Vagina (tissue), 2 donors: ENCODE measurements at places on chromosomes 4 and X.

DNA sequence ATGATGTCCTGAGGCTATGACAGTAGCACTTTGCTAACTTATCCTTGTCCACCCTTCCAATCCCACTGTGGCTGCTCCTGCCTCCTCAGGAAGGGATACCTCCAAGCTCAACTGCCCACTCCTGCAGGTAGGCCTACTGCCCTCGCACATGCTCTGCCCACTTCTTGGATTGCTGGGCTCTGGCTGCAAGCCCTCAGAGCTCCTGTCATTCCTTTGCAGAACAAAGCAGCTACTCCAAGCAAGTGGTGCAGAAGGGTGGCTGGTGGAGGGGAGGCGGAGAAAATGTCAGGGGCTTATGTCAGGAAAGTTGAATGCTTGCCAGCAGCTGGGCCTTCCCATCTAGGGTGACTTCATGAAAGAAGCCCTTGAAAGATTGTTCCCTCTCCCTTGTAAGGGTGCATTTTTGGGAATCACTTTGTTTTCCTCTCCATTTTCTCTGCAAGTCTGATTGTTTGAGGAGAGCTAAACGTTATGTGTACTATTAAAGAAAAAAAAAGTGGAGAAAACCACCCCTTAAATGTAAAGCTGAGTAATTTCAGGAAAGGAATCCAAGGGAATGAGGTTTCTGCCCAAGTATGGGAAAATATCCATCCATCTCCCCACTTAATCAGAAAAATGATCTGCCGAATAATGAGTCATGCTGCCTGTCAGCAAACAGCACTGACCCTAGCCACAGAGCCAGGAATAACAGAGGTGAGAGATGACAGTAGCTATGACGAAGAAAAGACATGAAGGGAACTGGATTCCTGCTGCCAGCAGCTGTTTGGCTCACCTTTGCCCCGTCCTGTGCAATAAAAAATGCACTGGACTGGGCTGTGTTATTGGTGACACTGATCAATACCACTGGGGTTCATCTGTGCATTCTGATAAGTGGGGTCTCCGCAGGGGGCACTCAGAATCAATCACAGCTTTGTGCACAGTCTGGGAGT, 102.0 kb downstream of the RTL5 start:
- no peak overlapping the region for H3K4me3 ChIP-seq
- H3K36me3 ChIP-seq = no peaks in the 10 kb centered on the region
- peak; percentile 74 for DNase-seq
- no peaks in the 10 kb centered on the region for H3K27me3 ChIP-seq
- no peaks in the 10 kb centered on the region for H3K4me1 ChIP-seq

DNA sequence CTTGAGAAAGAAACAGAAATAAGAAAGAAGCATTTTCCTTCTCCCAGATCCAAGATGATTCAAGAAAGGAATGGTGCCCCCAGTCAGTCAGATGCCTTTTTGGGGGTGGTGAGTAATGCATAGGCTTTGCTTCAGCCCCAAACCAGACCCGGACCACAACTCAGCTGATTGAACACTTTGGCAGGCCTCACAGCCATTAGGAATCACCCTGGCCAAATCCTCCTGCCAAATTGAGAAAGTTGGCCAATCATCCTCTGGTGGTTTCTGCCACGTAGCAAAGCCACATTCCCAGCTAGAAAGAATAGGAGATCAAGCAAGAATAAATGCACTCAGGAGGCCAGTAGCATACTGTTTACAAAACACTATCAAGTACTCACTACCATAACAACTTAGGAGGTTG, 33.7 kb downstream of the FRMD7 start:
- H3K36me3 ChIP-seq = no peaks in the 10 kb centered on the region
- no peaks in the 10 kb centered on the region for H3K4me1 ChIP-seq
- H3K27me3 ChIP-seq = no peaks in the 10 kb centered on the region
- no peak overlapping the region for H3K4me3 ChIP-seq
- DNase-seq = no peak

- H3K27me3 ChIP-seq = no peaks in the 10 kb centered on the region
- no peaks in the 10 kb centered on the region for H3K4me1 ChIP-seq
- H3K36me3 ChIP-seq = no peaks in the 10 kb centered on the region
- peak overlapping the region; percentile 43 for H3K4me3 ChIP-seq
- H3K27ac ChIP-seq = peak overlapping the region; percentile 54
- DNase-seq = peak; percentile 83
Measured at GRCh38 chrX:115968436-115969252, 201.9 kb upstream of the AGTR2 start.

DNA sequence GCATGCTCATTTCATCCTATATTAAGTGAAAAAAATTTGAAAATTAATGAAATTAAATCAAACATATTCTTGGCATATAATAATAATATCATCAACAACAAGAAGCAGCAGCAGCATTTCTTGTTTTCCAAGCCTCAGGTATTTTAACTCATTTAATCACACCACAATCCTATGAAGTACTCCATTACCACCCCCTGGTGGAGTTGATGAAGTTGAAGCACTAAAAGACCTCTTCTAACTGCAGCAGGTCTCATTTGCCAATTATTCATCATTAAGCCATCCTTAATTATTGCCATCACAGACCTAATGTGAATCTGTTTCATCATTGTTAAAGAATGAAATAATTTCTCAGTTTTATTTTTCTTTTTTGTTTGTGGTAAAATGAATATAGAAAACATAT, 801.4 kb upstream of the GRID2 start:
- no peak overlapping the region for H3K4me3 ChIP-seq
- no peaks in the 10 kb centered on the region for H3K4me1 ChIP-seq
- no peaks in the 10 kb centered on the region for H3K27me3 ChIP-seq
- no peak for DNase-seq
- no peak overlapping the region for H3K27ac ChIP-seq
- H3K36me3 ChIP-seq = no peaks in the 10 kb centered on the region

DNA sequence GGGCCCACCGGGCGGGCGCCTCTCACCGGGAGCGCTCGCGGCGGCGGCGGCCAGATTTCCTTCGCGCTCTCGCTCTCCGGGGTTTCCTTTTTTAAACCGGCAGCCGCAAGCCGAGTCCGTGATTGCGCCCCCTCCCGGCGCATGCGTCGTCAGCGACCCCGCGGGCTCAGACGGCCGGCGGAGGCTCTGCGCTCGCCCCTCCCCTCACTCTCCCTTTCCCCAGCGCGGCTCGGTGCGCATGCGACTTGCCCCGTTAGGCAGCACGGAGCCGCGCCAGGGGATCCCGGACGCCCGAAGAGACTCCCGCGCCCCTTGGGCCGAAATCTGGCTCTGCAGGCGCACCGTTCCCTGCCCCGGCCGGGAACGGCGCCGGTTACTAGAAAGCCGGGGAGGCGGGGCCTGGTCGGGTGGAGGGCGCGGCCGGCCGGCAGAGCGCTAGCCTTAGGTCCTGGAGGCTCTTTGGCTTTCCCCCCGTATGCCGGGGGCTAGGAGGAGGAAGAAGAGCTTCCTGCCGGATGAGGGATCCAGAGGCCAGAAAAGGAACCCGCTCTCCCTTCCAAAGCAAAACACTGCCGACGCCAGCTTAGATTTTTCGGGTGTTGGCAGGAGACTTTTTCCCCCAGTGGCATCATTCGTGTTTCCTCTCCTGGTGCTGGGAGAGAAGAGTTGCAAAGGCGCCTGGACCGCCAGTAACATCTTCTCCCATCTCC, at the start of gene CLOCK:
Gene CLOCK, minus strand, starts transcription at position 154 of the 710 bp plus-strand sequence. CDS start 64,124 bp downstream, outside the sequence.
- H3K27me3 ChIP-seq = no peaks in the 10 kb centered on the region
- H3K36me3 ChIP-seq = no peaks in the 10 kb centered on the region
- DNase-seq = peak; percentile 91
- peak within 1 kb of the TSS; percentile 99 for H3K27ac ChIP-seq

DNA sequence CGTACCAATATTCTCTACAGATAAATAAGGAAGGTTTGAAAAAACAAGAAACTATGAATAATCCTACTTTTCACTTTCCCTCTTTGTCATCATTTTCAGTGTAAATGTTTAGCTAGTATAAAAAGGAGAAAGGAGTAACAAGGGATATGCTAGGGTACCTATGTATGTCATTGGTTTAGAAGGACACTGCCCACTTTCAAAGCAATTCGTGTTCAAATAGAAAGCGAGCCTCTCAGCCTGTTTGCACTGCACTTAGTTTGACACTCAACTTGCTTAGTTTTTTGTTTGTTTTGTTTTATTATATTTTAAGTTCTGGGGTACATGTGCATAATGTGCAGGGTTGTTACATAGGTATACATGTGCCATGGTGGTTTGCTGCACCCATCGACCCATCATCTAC, 21.6 kb upstream of the RXFP1 start:
- H3K36me3 ChIP-seq = no peaks in the 10 kb centered on the region
- no peaks in the 10 kb centered on the region for H3K27me3 ChIP-seq
- H3K27ac ChIP-seq = no peak overlapping the region
- no peak for DNase-seq
- H3K4me1 ChIP-seq = peaks cover 7% of the 10 kb centered on the region

- DNase-seq = no peak
- no peak overlapping the region for H3K4me3 ChIP-seq
- no peaks in the 10 kb centered on the region for H3K27me3 ChIP-seq
- H3K36me3 ChIP-seq = no peaks in the 10 kb centered on the region
- no peak overlapping the region for H3K27ac ChIP-seq
Measured at GRCh38 chr4:78542373-78542772, 9.2 kb upstream of the ANXA3 start.

DNA sequence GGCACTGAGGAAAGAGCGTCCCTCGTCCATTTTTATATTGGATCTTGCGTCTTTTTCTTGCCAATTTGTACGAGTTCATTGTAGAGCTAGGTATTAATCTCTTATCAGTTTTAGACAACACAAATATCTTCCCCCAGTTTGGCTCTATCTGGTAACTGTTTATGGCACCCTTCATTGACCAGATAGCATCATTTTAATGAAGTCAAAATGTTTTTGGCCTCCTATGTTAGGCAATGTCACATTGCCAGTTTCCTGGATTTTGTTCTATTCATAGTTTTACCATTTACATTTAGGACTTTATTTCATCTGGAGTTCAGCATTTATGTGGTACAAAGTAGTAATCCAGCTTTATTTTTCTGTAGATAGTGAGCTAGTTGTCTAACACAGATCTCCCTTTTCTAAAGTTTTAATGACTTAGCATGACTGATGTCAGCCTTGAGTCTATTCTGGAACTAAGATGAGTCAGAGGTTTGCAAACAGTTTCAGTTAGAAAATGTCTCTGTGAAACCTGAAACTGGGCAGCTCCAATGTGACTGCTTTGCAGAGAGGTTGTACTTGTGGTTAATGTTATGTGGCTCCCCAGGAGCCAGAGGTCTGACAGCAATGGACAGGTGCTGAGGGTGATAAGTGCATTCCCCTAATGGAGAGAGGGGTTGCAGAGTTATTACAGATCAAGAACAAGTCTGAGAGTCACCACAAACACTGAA, 5.3 kb upstream of the STBD1 start:
- no peak for DNase-seq
- H3K36me3 ChIP-seq = no peaks in the 10 kb centered on the region
- no peak overlapping the region for H3K4me3 ChIP-seq

GRCh38 chrX:68919707-68920106, 90.9 kb downstream of the EFNB1 start:
- DNase-seq = no peak
- no peak overlapping the region for H3K27ac ChIP-seq
- no peaks in the 10 kb centered on the region for H3K4me1 ChIP-seq
- H3K4me3 ChIP-seq = no peak overlapping the region
- H3K27me3 ChIP-seq = no peaks in the 10 kb centered on the region

DNA sequence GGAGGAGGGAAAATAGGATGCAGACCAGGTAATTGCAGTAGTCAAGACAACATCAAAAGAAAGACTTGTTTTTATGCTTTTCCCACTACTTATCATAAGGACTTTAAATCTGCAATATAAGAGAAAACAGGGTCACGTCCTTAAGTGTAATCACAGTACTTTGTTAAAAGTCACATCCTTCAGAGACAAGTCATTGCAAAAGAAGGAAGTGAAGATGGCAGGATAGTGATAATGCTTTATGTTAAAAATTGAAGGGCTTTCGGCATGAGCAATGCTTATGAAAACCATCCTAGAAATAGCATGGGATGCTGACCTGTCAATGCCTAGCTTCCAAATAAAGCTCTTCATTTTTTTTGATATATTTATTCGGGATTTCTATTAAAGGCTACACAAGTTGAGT, 110.2 kb upstream of the TENM3 start:
- no peak overlapping the region for H3K27ac ChIP-seq
- H3K4me1 ChIP-seq = no peaks in the 10 kb centered on the region
- no peak for DNase-seq
- H3K36me3 ChIP-seq = no peaks in the 10 kb centered on the region

DNA sequence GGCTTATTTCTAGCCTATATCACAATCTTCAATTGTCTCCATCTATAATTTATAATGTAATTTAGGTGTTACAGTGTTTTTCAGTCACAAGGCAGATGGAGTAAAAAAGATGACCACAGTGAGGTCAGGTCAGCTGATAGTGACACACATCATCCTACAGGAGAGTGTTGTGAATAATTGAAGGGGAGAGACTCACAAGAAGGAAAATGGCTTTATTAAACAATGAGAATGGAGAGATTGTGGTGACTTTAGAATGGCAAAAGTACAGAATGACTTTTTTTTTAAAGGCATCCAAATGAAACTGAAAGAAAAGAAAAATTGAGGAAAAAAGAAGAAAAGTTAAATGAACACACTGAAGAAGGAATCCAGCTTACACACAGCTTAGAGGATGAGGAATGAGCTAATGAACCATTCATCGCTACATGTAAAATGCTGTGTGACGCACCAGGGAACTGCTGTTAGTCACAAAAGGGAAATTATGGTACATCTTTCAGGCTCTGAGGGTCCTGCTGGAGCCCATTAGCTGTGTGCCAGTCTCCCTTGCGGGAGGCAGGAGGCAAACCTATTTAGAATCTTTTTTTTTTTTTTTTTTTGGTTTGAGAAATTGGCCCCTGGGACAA, 56.6 kb downstream of the SPRY1 start:
- no peak overlapping the region for H3K4me3 ChIP-seq
- DNase-seq = no peak
- no peak overlapping the region for H3K27ac ChIP-seq
- H3K4me1 ChIP-seq = no peaks in the 10 kb centered on the region
- H3K36me3 ChIP-seq = no peaks in the 10 kb centered on the region

- no peak overlapping the region for H3K27ac ChIP-seq
- no peak for DNase-seq
- H3K27me3 ChIP-seq = no peaks in the 10 kb centered on the region
- H3K4me1 ChIP-seq = no peaks in the 10 kb centered on the region
- no peak overlapping the region for H3K4me3 ChIP-seq
- no peaks in the 10 kb centered on the region for H3K36me3 ChIP-seq
Measured at GRCh38 chrX:1914606-1915365, 299.9 kb downstream of the ASMT start.

- DNase-seq = peak; percentile 83
- peaks cover 21% of the 10 kb centered on the region for H3K4me1 ChIP-seq
- no peaks in the 10 kb centered on the region for H3K36me3 ChIP-seq
- H3K27ac ChIP-seq = no peak overlapping the region
- no peaks in the 10 kb centered on the region for H3K27me3 ChIP-seq
- H3K4me3 ChIP-seq = no peak overlapping the region
Measured at GRCh38 chr4:7195141-7195515, 2.8 kb downstream of the SORCS2 start.

DNA sequence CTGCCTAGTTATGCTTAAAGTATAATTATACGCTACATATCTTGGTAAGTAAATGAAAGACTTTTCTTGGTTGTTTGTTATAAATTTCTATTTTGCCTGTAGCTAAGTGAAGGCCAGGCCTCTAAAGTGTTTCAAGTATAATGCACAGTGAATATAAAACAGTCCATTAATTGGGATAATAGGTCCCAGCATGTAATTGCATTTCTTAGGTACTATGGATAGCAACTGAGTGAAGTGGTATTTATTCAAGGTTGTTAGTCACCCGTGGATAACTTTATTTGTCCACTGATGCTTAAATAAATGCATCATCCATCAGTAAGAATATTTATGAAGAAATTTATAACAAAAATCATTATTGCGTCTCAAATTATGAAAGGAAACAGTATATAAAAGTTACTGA, 59.1 kb downstream of the TEX13C start:
- H3K4me1 ChIP-seq = no peaks in the 10 kb centered on the region
- no peaks in the 10 kb centered on the region for H3K36me3 ChIP-seq
- no peaks in the 10 kb centered on the region for H3K27me3 ChIP-seq
- H3K27ac ChIP-seq = no peak overlapping the region
- no peak for DNase-seq
- H3K4me3 ChIP-seq = no peak overlapping the region
